ENCODE measurements at places on chromosomes 4 and X. TPM values are rescaled to one million over a fixed set of nuclear protein-coding genes. Genes with fewer than 3 reads are reported as not detected.

DNA sequence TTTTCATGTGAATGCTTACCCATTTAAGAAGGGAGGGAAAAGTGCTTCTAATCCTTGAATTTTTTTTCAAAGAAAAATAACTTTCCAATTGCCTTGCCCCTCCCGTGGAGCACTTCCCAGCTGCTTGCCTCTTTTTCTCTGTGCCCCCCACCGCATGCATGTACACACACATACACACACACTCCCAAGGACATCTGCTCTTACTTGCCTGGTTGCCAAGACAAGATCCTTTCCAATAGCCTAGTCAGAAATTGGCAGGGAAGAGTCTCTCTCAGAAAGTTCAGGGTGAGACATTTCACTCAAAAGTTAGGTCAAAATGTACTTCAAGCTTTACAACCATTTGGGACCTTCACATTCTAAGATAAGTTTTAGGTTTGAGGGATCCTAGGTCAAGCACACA lies 10.9 kb downstream of the HHIP start:
- no peaks in the 10 kb centered on the region for H3K27me3 ChIP-seq
- no peak overlapping the region for H3K27ac ChIP-seq
- DNase-seq: no peak
- no peak overlapping the region for H3K4me3 ChIP-seq

DNA sequence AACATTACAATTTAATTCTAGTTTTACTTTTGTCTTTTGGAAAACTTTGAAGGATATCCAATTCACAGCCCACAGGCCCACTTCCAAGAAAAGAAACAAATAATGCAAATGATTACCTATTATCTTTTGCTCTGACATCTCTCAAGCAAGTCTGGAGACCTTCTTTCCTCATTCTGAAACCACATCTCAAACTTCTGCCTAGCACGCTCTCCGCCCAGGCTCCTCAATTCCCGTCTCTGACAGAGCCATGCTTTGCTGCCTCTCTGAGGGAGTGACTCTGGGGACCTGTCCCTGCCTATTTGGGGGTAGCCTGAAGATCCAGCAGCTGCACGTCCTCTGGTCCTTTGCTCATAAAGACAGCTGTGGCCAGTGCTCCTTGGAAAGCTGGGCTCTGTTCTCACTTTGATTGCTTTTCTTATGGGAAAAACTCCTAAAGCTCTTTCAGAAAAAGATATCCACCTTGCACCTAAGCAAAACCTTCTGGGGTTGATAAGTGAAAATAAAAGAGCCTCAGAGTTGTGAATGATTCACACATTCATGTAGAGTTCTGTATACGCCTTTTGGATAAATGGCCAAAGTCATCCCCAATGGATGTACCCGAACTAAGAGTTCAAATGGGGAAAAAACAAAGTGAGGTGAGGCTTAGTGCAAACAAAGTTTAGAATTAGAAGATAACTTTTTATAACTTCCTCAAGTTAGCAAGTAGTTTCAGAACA lies 72.4 kb upstream of the TNIP3 start:
- no peaks in the 10 kb centered on the region for H3K27me3 ChIP-seq
- no peak overlapping the region for H3K4me3 ChIP-seq
- H3K36me3 ChIP-seq: no peaks in the 10 kb centered on the region
- peaks cover 5% of the 10 kb centered on the region for H3K4me1 ChIP-seq
- no peak for DNase-seq

DNA sequence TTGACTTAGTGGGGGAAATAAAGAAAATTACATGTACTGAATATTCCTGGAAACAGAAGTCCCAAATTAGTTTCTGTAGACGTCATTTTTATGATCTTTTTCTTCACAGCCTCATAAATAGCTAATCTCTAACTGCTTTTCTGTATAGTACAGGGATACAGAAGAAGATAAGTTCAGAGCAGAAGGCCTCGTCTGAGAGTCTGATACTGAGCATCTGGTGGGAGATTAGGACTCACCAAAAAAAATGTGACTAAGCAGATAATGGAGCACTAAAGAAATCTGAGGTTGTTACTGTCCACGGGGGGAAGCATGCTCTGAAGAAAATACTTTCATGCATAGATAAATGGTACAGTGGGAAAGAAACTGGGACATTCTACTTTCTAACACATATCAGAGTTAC lies 115.3 kb upstream of the TRPC5 start:
- H3K27me3 ChIP-seq: no peaks in the 10 kb centered on the region
- no peaks in the 10 kb centered on the region for H3K4me1 ChIP-seq

DNA sequence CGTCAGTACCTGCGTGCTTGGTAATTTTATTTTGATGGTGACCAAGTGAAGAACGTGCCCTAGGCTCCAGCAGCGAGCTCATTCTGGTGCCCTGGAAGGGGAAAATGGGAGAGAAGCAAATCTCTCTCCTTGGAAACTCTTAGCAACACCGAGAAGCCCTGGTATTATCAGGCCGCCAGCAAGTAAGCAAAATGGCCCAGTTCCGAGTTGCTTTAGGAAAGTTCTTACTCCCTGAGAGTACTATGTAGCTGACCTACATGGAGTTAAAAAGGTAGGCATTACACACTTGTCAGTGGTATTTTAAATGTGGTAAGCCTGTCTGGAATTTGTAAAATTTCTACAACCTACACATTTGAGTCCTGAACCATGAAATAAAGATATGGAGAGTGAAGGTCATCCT lies 146.4 kb downstream of the CPEB2 start:
- no peak for DNase-seq
- H3K27ac ChIP-seq: no peak overlapping the region
- no peaks in the 10 kb centered on the region for H3K36me3 ChIP-seq
- no peak overlapping the region for H3K4me3 ChIP-seq

DNA sequence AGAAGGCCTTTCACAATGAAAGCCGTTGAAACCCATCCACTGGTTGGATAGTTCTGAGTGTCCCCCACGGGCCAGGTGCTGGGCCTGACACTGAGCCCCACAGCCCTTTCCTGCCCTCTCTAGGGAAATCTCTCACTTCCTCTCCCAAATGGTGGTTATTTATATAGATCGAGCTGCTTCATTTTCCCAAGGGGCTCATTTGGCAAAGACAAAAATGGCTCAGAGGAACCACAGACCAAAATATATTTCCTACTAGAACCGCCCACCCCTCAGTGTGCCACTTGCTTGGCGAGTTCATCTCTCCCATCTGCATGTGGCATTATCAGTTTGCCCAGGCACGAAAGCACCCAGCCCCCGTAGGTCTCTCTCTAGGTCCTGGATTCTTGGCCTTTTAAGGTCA lies 53.3 kb upstream of the STIM2 start:
- H3K27me3 ChIP-seq: no peaks in the 10 kb centered on the region
- H3K36me3 ChIP-seq: no peaks in the 10 kb centered on the region
- no peak overlapping the region for H3K27ac ChIP-seq
- DNase-seq: no peak
- no peak overlapping the region for H3K4me3 ChIP-seq

DNA sequence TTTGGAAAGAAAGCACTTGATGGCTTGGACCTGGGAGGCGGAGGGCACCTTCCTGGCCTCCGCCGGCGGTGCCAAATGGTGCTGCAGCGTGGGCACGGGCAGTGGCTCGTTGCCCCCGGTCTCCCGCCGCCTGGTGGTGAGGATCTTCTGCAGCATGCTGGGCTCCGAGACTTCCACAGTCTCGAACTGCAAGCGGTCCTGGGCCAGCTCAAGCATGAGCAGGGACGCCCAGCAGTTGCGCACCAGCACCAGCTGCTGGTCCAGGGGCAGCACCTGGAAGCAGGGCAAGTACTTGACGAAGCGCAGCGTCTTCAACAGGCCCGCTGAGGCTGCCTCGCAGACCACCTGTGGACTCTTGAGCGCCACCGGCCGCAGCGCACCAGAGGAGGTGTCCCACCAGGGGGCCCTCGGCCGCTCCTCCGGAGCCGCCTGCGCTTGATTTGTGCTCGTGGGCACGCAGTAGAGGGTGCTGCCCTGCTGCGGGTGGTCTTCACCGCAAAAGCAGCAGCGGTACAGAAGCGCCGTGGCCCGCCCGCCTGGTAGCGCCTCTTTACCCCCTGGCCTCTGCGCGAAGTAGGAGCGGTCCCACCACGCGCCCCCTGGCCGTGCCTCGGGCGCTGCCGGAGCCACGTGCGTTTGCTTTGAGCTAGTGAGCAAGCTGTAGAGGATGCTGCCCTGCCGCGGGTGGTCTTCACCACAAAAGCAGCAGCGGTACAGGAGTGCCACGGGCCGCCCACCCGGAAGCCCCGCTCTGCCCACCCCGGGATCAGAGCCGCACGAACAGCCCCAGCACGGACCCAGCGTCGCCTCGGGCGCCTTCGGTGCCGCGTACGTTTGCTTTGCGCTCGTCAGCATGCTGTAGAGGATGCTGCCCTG lies 689 bp downstream of the NR0B1 start:
- DNase-seq: peak; percentile 9
- peaks cover 19% of the 10 kb centered on the region for H3K4me1 ChIP-seq
- H3K4me3 ChIP-seq: peak overlapping the region; percentile 54
- peaks cover 55% of the 10 kb centered on the region for H3K27me3 ChIP-seq

GRCh38 chrX:48071064-48071985 lies at the start of gene ZNF630:
TSS of gene ZNF630 (minus strand) at chrX:48071640. CDS start at chrX:48066886, 4,754 bp downstream.
- H3K36me3 ChIP-seq: peaks cover 10% of the 10 kb centered on the region
- H3K27ac ChIP-seq: peak within 1 kb of the TSS; percentile 97
- peaks cover 15% of the 10 kb centered on the region for H3K4me1 ChIP-seq

SOD3 gene
- 0.32 TPM for total RNA-seq

GSX2 gene
- total RNA-seq: not detected

MAGEA4 gene
- total RNA-seq: not detected

IRS4 gene
- 0.36 TPM for total RNA-seq

UGT2B17 gene
- total RNA-seq: not detected
